ENCODE measurements at places on chromosomes 2 and 18.

- DNase-seq = no peak
These were observed 727.4 kb downstream of the DPP10 start for GRCh38 chr2:115169814-115170213.

- no peak for DNase-seq
These were observed 54.1 kb downstream of the EPB41L5 start for GRCh38 chr2:120066800-120067547.

GRCh38 chr2:88139203-88139702 lies 11.4 kb upstream of the FABP1 start:
- DNase-seq = no peak

GRCh38 chr18:12862467-12862866 lies 21.6 kb downstream of the PTPN2 start:
- DNase-seq = no peak

GRCh38 chr18:48815179-48815515 lies 135.6 kb downstream of the SMAD7 start:
- DNase-seq = no peak

- no peak for DNase-seq
These were observed 90.0 kb upstream of the ATL2 start for GRCh38 chr2:38466876-38467767.

GRCh38 chr2:237917696-237918374 lies 49.0 kb upstream of the UBE2F start:
- no peak for DNase-seq

DNA sequence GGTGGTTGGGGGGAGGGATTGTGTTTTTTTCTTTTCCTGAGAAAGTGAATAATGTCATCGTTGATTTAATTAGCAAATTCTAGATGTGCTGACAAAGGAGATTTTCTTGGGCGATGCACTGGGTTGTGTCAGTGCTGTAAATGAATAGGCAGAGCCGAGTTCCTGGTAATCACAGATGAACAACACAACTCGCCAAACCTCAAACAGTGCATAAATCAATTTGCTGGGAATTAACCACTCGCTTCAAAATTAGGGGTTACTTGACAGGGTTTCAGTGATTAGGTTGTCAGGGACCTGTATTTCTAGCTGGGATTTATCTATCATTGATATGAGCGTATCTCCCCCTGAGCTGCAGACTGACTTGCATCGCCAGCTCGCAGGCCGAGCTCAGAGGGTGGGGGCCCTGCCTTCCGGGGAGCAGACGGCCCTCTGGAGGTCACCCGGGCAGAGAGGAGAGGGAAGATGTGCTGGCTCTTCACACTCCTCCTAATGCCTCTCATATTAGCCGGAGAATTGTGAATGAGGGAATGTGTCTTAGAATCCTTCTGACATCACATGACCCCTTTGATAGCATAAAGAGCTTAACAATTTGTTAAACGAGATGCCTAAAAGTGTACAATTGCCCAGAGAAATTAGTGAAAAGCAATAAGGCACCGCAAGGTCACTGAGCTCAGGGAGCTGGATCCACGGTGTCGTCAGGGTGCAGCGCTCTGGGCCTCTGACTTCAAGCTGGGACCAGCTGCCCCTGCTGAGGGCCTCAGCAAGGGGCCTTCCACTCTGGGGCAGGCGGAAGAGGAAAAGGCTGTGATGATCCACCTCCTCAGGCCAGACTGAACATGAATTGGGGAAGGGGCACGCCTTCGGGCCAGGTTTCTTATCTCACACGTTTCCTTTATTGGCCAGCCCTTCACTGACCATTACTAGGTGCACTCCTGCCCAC lies 48.9 kb downstream of the SMIM21 start:
- DNase-seq = no peak

GRCh38 chr2:14723684-14724083 lies 91.2 kb downstream of the LRATD1 start:
- DNase-seq = no peak

- DNase-seq = no peak
These were observed 151.7 kb downstream of the ARHGAP28 start for GRCh38 chr18:6881034-6881820.

- DNase-seq = no peak
These were observed 2.0 kb downstream of the IKZF2 start for GRCh38 chr2:213149294-213149875.

GRCh38 chr2:187390891-187391290 lies 57.2 kb downstream of the CALCRL start:
- no peak for DNase-seq

GRCh38 chr18:26919627-26920026 lies 54.1 kb upstream of the AQP4 start:
- DNase-seq = no peak

- DNase-seq = no peak
These were observed 89.4 kb downstream of the RNF152 start for GRCh38 chr18:61803393-61803792.

- DNase-seq = no peak
These were observed 362.4 kb downstream of the ADCYAP1 start for GRCh38 chr18:1267021-1267420.

- no peak for DNase-seq
These were observed 40.4 kb downstream of the RMP24 start for GRCh38 chr18:36012891-36013290.

- no peak for DNase-seq
These were observed 16.3 kb downstream of the SULT1C2 start for GRCh38 chr2:108304975-108305374.

DNA sequence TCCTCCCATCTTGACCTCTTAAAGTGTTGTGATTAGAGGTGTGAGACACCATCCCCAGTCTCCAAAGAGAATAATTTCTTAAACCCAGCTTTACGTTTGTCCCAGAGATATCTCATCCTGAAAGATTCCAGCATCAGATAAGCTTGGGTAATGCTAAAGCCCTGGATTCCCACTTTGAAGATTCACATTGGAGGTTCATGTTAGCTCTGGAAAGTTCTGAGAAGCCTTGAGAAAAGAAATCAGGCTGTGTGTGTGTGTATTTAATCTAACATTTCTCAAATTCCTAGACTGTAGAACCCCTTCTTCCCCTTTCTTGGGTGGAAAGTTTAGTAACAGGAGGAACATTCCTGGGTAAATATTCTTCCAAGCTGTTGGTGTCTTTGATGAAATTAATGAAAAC lies 18.0 kb downstream of the ZNF532 start:
- no peak for DNase-seq

- no peak for DNase-seq
These were observed 105.0 kb upstream of the SMAD7 start for GRCh38 chr18:49055754-49056172.

DNA sequence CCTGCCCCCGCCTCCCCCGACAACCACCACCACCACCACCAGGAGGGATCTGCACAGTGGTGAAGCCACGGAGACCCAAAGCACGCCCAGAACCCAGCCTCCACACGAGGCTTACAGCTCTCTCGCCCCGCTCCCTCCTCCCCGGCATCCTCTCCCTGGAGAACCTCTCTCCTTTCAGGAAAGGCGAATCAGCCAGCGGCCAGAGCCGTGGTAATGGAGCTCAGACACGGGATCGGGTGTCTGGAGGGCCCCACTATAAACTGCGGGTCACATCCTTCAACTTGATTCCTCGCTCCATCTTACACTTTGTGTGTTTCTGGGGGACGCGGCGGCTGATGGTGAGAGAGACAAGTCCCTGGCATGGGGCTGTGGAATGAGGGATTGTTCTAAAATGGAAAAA lies 271.5 kb upstream of the SIX2 start:
- no peak for DNase-seq
